Fibroblast of villous mesenchyme (primary cell): ENCODE measurements at places on chromosomes 2 and 18.
A peak's percentile ranks its signal among the peaks of the same experiment; 100 is the strongest.

DNA sequence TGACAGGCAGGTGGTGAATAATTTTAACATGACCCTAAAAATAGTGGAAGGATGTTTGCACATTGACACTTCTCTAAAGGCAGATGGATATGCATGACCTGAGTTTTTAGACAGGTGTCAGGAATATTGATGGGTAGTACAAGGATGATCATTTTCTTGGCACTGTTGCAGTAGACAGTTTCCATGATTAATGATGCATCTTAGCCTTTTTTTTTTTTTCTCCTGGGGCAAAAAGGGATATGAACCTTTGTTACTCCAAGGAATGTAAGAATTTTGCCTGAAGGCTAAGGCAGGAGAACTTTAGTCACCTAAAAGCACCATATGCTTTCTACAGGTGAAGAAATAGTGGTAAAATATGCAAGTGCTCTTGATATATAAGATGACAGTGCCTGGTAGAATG lies 136.3 kb upstream of the CAVIN2 start:
- DNase-seq: no peak

- DNase-seq: no peak
Measured at GRCh38 chr2:138244501-138244925, 257.1 kb upstream of the SPOPL start.

GRCh38 chr2:7052404-7052803 lies 135.2 kb downstream of the RNF144A start:
- no peak for DNase-seq

GRCh38 chr18:40485318-40485717 lies 1469.7 kb upstream of the PIK3C3 start:
- peak; percentile 11 for DNase-seq

DNA sequence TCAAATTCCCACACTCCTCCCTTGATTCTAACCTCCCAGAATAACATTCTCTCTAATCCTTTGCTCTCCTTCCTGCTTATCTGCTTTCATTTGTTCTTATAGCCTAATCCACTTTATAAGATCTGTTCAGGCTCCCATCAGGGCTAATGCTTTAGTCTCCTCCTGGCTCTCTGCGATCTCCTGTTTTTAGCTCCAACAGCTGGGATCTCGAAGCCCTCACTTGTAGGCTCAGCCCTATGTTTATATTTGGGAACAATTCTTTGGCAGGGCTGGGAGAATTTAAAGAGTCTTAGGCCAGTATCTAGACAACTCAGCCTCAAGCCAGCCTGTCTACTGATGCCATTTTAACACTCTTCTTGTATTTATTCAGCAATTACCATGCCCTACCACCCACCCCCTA lies 27.2 kb upstream of the RAPH1 start:
- DNase-seq: peak; percentile 45

DNA sequence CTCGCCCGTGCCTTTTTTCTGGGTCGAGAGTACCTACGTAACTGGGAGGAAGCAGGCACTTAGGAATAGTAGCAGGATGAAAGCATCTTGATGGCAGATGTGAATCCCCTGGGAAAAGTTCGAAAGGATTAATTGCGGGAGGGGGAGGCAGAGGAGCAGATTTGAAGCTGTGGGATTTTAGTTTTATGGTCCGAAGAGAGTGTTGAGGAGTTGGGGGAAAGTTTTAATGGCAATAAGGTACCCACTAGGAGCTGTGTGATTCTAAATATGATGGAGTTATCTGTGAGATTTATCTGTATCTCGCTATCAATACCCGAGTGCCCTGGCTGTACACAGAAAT lies 1.1 kb downstream of the AGFG1 start:
- peak; percentile 64 for DNase-seq

DNA sequence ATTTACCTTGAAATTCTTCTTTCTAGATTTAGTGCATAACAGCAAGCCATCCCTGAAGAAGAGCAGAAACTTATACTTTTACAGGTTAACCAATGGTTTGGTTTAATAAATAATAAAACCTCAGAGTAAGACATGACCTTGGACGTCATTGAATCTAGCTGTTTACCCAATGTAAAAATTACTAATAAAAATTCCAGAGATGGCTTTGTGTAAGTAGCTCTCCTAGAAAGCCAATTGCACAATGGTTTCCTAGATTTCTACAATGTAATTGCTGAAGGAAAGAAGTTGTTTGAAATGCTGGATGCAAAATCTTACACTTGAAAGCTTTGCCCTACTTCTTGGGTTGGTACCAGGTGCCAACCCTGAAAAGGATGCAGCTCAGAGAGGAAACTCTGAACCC lies 1.5 kb downstream of the XDH start:
- peak; percentile 73 for DNase-seq

DNA sequence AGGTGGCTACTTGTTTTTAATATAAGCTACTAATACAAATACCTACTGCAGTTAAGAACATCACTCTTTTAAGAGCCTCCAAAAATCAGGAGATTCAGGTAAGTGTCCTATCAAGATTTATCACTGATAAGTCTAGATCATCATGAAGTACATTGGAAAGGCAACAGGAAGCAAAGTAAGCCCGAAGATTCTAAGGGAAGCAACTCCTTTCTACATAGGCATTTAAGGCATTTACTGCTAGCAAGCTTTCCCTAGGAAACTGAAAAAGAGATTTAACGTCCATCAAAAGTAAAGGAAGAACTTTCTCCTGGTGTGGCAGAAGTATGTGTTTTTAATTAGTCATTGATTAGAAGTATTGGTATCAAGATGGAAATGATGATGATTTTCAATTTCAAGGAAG lies 3.7 kb downstream of the STK17B start:
- DNase-seq: peak; percentile 18

- DNase-seq: no peak
Measured at GRCh38 chr2:10383960-10384734, 64.0 kb downstream of the ODC1 start.

DNA sequence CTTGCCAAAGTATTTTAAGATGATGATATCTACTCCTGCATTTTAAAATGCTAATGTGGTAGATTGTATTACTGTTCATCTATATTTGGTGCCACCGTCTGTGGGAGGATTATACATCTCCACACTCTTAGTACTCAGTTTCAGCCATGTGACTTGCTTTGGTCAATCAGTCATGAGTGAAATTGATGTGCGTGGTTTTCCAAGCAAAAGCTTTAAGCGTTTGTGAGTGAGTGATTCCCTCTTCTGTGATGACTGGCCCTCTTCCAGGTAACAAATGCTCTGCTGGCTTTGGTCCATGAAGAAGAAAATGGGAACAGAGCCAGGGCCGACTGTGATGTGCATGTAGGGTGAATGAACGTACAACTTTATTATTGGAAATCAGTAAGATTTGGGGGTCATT lies 330.4 kb downstream of the LPIN1 start:
- no peak for DNase-seq

GRCh38 chr2:26035090-26035743 lies 1.3 kb downstream of the RAB10 start:
- no peak for DNase-seq

DNA sequence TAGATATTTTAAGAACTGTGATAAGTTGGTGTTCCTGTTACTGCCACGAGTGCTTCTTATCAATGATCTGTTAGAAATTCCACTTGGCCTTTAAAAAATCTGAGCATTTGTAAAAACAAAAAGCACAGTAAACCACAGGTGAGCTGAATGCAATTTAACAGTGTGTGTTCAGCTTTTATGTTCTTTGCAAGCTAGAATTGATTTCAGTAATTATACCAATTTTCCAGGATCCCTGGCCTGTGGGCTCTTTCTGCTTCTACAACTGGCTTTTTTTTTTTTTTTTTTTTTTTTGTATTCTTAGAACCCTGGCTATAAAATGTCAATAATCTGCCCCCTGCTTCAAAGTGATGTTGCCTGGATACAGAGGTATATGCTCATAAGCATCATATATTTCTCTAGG lies 548.5 kb upstream of the SLC8A1 start:
- no peak for DNase-seq

DNA sequence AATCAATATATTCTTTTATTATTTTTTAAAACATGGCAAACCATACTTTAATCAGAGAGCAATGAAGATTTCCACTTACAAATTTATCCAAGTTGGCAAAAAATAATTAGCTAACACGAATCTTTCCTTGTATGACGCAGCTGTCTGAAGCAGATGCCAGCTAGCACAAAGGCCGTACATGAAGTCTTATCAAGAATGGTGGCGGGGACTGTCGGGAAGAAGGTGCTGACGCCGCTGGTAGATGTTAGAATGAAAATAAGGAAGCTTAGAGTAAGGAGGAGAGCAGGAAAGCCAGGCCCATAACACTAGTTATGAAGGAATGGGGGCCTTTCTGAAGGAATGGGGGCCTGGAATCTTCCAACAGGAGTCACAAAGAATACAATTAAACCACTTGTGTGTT lies 96.7 kb downstream of the ZNF516 start:
- no peak for DNase-seq

DNA sequence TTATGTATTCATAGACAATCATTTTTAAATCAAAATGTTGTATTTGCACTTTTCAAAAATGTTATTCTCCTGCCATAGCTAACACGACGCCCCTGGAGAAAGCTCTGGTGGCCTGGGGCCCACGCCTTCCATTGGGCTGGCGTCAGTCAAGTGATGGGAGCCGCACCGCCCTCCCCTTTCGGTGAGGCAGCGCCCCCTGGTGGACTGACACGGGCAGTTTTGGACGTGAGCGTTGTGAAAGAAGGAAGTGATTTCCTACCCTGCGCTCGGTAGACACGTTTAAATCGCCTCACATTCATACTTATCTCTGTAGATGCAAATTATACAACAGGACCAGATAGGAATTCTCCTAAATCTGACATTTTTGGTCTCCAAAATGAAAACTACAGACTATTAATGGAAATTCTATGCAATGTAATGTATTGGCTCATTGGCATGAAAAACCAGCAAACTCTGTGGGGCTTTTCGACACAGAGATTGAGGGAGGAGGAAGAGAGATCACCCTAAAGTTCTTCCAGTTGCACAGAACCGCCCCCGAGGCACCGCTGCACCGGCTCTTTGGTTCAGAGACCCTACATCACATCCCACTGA lies 326.2 kb upstream of the SOX11 start:
- no peak for DNase-seq

DNA sequence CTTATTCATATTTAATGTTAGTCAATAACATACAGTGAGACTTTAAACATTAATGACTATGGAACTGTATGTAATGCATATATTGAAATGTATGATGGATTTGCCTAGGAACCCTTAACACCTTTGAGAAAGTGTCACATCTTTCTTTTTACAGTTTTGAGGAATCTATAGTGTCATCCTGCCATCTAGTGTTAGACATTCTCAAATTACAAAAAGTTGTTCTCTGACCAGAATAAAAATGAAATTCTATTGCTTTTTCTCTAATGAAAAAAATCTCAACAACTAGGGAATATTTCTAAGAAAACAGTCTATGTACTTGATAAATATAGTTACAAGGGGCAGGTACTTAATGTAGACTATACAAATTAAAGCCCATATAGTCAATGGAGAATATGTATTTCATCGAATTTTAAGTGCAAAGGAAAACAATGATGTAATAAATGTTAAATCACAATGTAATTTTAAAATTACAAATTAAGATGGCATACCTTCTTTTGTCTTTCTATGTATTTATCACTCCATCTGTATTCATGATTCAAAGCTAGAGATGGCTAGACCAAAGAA lies 5.1 kb upstream of the CALCRL start:
- peak; percentile 38 for DNase-seq

DNA sequence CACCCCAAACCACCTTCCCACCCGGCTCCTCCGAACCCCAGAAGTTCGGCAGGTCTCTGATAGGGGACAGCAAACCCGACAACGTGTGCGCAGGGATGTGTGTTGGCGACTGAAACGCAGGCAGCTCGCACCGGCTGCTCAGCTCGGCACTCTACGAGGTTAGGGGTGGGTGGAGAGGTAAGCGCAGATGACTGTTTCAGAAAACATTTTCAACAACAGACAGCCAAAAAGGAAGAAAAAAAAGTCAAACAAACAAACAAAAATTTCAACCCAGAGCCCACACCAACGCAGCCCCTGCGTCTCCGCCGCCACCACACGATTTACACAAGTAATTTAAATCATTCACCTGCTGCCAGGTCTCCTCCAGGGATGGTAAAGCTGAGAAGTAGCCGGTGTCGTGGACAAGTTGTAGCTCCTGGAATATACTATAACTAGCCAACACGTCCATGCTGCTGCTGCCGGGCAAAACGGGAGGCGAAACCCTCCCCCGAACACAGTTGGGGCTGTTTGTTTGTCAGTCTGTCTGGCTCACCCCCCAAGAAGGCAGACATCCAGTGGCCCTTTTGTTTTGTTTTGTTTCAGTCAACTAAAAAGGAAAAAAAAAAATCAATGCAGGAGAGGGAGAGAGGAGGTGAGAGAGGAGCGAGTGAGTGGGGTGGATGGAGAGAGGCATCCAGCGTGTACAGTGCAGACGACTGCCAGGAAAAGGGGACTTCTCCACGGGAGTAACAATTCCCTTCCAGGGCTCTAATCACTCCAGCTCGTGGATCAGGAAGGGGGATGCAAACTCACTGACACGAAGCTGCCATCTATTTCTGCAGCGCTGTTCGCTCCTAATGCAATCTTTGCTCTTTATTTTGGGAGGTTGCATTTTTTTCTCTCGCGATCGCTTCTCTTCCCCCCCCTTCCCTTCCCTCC lies at the start of gene KLF7:
KLF7 (minus strand) TSS at position 828 of the 918 bp plus-strand sequence; CDS start at position 448, 380 bp downstream.
- peak; percentile 44 for DNase-seq

DNA sequence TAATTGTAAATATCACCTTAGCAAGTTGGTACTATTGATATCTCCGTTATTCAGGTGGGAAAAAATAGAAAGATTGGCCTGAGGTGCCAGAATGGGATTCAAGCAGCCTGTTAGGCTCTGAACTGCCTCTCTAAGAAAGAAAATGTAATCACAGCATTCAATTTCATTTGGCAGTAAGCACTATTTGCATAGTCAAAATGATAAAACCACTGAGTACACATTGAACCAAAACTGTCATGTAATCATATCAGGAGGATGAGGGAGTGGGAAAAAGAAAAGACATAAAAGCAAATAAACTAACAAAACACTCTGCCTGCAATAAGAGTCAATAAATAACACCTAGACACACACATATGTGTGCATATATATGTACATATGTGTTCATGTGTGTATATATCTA lies 103.9 kb upstream of the TACR1 start:
- no peak for DNase-seq

- no peak for DNase-seq
Measured at GRCh38 chr2:155145758-155146229, 447.3 kb downstream of the KCNJ3 start.

DNA sequence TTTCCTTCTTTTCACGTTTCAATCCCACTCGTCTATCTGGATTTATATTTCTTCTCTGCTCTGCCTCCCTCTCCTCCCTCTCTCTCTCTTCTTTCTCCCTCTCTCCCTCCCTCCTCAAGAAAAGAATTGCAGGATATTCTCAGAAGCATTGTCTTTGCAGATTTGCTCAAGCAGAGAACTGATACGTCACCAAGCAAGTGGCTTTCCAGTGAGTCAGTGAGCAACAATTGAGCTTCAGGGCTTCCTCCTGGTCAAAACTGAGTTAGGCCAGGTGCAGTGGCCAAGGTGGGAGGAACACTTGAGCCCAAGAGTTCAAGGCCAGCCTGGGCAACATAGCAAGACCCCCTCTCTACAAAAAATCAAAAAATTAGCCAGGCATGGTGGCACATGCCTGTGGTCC lies 151.1 kb downstream of the SMAD2 start:
- no peak for DNase-seq

GRCh38 chr2:173299764-173300163 lies 54.9 kb upstream of the CDCA7 start:
- DNase-seq: no peak
